Endothelial cell of umbilical vein (primary cell): ENCODE measurements at places on chromosomes 2 and 18.

GRCh38 chr2:30287857-30288513 lies 56.7 kb downstream of the LBH start:
- DNase-seq = no peak

- DNase-seq = no peak
Measured at GRCh38 chr18:70195014-70195614, 10.4 kb downstream of the RTTN start.

- peak; percentile 75 for DNase-seq
Measured at GRCh38 chr2:54545702-54546450, 89.7 kb downstream of the SPTBN1 start.

- no peak for DNase-seq
Measured at GRCh38 chr2:161116509-161116908, 43.7 kb upstream of the TANK start.
